ENCODE measurements at places on chromosomes 13 and 19. TPM values are rescaled to one million over a fixed set of nuclear protein-coding genes. Genes with fewer than 3 reads are reported as not detected.
A peak's percentile ranks its signal among the peaks of the same experiment; 100 is the strongest.

- no peak overlapping the region for H3K27ac ChIP-seq
- no peaks in the 10 kb centered on the region for H3K36me3 ChIP-seq
- H3K4me1 ChIP-seq = peaks cover 37% of the 10 kb centered on the region
- H3K4me3 ChIP-seq = no peak overlapping the region
Observed at GRCh38 chr13:46664195-46664594, 111.2 kb downstream of the LRCH1 start.

DNA sequence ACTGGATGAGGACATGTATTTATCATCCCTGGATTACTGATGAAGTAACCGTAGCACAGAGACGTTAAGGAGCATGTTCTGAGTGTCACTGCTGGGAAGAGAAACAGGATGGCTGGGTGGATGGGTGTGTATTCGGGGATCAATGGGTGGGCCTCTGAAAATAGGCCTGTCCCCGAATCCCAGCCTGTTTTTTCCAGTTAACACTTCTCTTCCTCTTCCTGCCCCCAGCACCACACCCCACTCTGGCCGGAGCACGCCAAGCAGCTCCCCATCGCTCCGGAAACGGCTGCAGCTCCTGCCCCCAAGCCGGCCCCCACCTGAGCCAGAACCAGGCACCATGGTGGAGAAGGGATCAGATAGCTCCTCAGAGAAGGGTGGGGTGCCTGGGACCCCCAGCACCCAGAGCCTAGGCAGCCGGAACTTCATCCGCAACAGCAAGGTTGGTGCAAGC lies 8.8 kb downstream of the GRAMD1A start:
- DNase-seq = no peak
- H3K4me1 ChIP-seq = peaks cover 70% of the 10 kb centered on the region
- no peak overlapping the region for H3K4me3 ChIP-seq

- H3K27ac ChIP-seq = no peak overlapping the region
- H3K27me3 ChIP-seq = no peaks in the 10 kb centered on the region
- H3K36me3 ChIP-seq = peaks cover 2% of the 10 kb centered on the region
- H3K4me1 ChIP-seq = no peaks in the 10 kb centered on the region
- H3K4me3 ChIP-seq = no peak overlapping the region
- no peak for DNase-seq
Observed at GRCh38 chr13:112982281-112983041, 13.4 kb downstream of the MCF2L start.

DNA sequence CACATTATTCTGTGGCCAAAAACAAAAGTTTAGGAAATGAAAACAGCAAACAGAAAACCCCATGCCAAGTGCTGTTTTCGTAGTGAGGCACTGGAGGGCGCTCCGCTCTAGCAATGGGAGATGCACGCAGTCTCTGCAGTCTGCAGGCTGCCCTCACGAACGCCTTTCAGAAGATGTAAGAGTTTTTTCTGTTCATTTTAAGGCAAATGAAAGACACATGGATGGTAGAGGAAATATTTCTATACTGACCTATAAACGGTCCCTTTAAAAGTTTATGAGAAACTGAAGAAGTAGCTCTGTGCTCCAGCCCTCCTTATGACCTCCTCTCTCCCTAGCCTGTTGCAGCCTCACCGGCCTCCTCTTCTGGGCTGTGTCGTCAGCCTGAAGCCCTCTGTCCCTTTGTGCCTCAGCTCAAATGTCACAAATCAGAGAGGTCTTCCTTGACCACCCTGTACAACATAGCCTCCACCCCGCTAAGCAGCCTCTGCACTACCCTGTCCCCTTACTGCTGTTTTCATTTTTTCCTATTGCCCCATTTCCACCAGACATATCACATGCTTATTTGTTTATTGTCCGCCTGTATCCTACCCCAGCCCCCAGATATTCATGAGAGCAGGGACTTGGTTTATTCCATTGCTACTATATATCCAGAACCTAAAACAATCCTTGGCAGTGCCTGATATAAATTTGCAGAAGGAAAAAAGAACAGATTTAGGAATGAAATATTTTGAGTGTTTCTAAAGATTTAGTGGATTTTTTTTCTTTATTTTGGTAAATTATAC lies 116.4 kb downstream of the TM9SF2 start:
- H3K27me3 ChIP-seq = no peaks in the 10 kb centered on the region
- no peak overlapping the region for H3K4me3 ChIP-seq
- peaks cover 6% of the 10 kb centered on the region for H3K4me1 ChIP-seq

DNA sequence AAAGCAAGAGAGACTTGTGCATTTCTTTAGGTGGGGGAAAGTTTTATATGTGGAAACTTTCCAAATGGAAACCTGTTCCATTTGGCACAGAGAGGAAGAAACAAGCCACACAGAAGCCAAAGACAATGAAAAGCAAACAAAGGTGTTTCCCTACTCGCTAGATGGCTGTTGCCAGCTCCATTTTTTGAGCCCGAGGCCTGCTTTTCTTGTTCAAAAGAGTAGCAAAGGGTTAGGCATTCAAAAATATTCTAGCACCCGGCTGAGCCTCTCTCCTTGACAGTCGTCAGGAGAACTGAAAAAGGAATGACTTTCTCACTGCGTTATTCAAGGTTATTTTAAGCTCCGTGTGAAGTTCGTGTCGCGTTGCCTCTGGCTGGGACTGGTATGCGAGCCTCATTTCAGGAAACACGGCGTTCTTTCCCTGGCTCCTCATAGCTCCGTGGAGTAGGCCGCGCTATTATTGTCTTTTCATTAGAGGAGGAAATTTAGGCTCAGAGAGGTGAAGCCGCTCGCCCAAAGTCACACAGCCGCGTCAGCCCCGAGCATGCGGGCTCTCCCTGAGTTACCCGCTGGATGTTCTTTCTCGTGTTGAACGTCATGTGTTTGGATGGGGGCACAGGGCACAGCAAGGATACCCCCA lies 7.6 kb downstream of the TRPM4 start:
- no peak overlapping the region for H3K4me3 ChIP-seq
- no peaks in the 10 kb centered on the region for H3K4me1 ChIP-seq
- no peak for DNase-seq
- H3K36me3 ChIP-seq = no peaks in the 10 kb centered on the region
- no peaks in the 10 kb centered on the region for H3K27me3 ChIP-seq

DNA sequence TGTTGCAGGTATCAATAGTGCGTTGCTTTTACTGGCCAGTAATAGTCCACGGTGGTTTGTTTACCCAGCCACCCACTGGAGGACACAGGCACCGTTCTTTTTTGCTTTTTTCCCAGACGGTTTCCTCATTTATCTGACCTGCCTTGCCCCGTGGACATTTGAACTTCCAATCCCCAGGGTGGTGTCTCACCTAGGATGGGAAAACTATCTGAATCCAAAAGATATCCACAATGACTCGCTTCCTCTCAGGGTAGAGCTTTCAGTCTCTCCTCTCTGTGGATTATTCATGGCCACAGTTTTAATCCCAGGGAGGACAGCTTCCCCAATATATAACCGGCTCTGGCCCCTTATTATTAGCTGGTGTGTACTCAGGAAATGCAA lies 170.8 kb downstream of the FOXO1 start:
- peaks cover 40% of the 10 kb centered on the region for H3K4me1 ChIP-seq
- DNase-seq = no peak
- H3K27ac ChIP-seq = peak overlapping the region; percentile 7

DNA sequence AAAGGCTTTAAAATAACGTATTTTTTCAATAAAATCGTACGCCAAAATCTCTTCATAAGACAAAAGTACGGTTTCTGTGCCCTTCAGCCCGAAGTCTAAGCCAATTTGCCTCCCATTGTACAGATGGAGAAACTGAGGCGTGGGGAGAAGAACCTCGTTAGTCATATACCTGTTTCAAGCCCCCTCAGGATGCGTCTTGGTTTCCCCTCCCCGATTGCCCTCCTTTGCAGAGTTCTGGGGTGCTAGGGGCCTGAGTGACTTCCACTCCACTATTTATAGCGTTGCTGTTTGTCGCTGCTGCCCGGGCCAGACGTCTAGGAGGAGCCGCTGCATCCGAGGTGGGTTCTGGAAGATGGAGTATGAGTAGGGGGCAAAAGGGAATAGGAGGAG lies 2.3 kb upstream of the LTBP4 start:
- no peak overlapping the region for H3K27ac ChIP-seq
- DNase-seq = no peak
- peaks cover 5% of the 10 kb centered on the region for H3K4me1 ChIP-seq
- H3K27me3 ChIP-seq = peaks cover 74% of the 10 kb centered on the region
- H3K36me3 ChIP-seq = no peaks in the 10 kb centered on the region

- H3K4me3 ChIP-seq = no peak overlapping the region
- H3K27me3 ChIP-seq = no peaks in the 10 kb centered on the region
- H3K27ac ChIP-seq = no peak overlapping the region
- no peak for DNase-seq
- H3K4me1 ChIP-seq = peaks cover 20% of the 10 kb centered on the region
Observed at GRCh38 chr19:43564800-43565199, 10.5 kb downstream of the XRCC1 start.

GRCh38 chr13:76285463-76285862 lies 600.7 kb downstream of the KCTD12 start:
- H3K4me3 ChIP-seq = no peak overlapping the region
- no peaks in the 10 kb centered on the region for H3K4me1 ChIP-seq
- H3K27me3 ChIP-seq = no peaks in the 10 kb centered on the region
- H3K36me3 ChIP-seq = no peaks in the 10 kb centered on the region
- no peak overlapping the region for H3K27ac ChIP-seq

DNA sequence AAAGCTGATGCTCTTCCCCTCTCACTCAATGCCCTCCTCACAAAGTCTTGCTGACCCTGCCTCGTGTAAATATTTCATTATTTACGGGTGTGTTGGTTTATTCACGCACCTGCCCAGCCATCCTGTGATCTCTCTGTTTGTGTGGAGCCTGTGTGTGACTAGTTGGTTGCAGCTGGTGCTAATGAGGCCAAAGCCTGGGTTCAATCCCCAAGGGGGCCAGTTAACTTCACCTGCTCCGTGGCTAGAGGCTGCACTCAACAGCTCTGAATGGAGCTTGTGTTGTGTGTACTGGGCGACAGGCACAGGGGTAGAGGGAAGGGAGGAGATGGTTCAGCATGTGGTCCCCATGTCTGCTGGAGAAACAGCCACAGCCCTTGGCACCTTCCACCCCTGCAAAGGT lies 109.5 kb downstream of the DNAJC15 start:
- H3K4me3 ChIP-seq = no peak overlapping the region
- H3K27me3 ChIP-seq = no peaks in the 10 kb centered on the region
- H3K4me1 ChIP-seq = no peaks in the 10 kb centered on the region
- H3K27ac ChIP-seq = no peak overlapping the region
- no peak for DNase-seq

The CEACAM16 gene
- not detected for total RNA-seq

- no peak overlapping the region for H3K27ac ChIP-seq
- H3K4me1 ChIP-seq = no peaks in the 10 kb centered on the region
- no peak for DNase-seq
Observed at GRCh38 chr13:35566340-35566739, 89.9 kb upstream of the MAB21L1 start.

GRCh38 chr19:10921910-10922637 lies 6.4 kb downstream of the YIPF2 start:
- no peak for DNase-seq
- H3K36me3 ChIP-seq = peaks cover 23% of the 10 kb centered on the region
- no peak overlapping the region for H3K4me3 ChIP-seq
- H3K27ac ChIP-seq = no peak overlapping the region
- H3K27me3 ChIP-seq = no peaks in the 10 kb centered on the region

DNA sequence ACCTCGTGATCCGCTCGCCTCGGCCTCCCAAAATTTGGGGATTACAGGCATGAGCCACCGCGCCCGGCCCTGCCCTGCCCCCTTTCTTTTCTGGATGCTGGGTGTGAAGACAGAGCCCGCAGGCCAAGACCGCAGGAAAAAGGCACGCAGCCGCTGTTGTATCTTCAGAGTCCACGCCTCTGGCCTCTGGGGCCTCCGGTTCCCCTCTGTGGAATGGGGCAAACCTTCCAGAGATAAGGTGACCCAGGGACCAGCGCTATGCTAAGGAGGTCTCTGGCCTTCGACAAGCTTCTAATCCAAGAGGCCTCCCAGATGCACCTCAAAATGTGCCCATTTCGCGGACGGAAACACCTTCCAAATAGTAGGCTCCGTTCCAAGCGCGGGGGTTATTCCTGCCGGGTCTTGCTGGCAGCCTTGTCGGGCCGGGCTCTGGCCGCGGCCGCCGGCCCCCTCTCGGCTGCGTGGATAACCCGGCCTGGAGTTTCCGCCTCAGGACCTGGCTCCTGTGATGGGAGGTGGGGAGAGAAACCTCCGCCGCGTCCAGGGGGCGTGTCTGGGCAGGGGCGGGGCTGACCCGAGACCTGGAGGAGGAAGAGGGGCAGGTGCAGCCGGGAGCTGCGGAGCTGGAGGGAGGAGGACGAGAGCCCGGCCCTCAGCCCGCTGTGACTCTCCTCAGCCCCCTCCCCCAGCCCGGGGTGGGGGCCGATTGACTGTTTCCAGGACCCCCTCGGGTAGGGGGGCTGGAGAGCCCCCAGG lies 13.1 kb downstream of the TJP3 start:
- DNase-seq = peak; percentile 81
- H3K4me3 ChIP-seq = peak overlapping the region; percentile 47
- H3K27ac ChIP-seq = no peak overlapping the region
- peaks cover 8% of the 10 kb centered on the region for H3K27me3 ChIP-seq
- H3K36me3 ChIP-seq = no peaks in the 10 kb centered on the region

GRCh38 chr13:45799451-45799850 lies 52.1 kb downstream of the SIAH3 start:
- DNase-seq = no peak
- no peaks in the 10 kb centered on the region for H3K36me3 ChIP-seq
- no peak overlapping the region for H3K27ac ChIP-seq

The CYP4F22 gene
- total RNA-seq = 1.6 TPM

GRCh38 chr19:35790981-35791813 lies 15.8 kb downstream of the ARHGAP33 start:
- no peaks in the 10 kb centered on the region for H3K36me3 ChIP-seq
- H3K4me3 ChIP-seq = no peak overlapping the region
- peaks cover 37% of the 10 kb centered on the region for H3K27me3 ChIP-seq
- no peak overlapping the region for H3K27ac ChIP-seq

DNA sequence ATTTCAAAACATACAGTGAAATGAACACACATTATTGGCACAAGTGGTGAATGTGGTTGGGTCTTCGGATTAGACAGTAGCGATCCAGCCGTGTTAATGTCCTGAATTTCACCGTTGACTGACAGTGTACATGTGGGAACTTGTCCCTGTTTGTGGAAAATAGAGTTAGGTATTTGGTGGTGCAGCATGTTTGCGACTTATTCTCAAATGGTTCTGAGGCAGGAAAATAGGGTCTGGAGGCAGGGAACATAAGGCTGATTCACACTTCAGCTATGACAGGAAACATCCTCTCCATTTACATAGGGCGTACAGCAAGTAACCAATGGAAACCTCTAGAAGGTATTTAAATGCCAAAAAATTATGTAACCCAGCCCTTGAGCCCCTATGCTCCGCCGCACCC lies 4.2 kb downstream of the LGALS7B start:
- no peak for DNase-seq
- no peaks in the 10 kb centered on the region for H3K27me3 ChIP-seq
- H3K4me1 ChIP-seq = peaks cover 2% of the 10 kb centered on the region
- H3K27ac ChIP-seq = no peak overlapping the region
- no peak overlapping the region for H3K4me3 ChIP-seq

GRCh38 chr19:55898911-55899310 lies 33.2 kb downstream of the NLRP13 start:
- H3K36me3 ChIP-seq = no peaks in the 10 kb centered on the region
- H3K27me3 ChIP-seq = no peaks in the 10 kb centered on the region
- DNase-seq = no peak
- no peaks in the 10 kb centered on the region for H3K4me1 ChIP-seq
- H3K27ac ChIP-seq = no peak overlapping the region
- no peak overlapping the region for H3K4me3 ChIP-seq

- H3K27ac ChIP-seq = no peak overlapping the region
- H3K27me3 ChIP-seq = no peaks in the 10 kb centered on the region
- no peak overlapping the region for H3K4me3 ChIP-seq
Observed at GRCh38 chr13:101631395-101631794, 178.9 kb downstream of the ITGBL1 start.
